ENCODE measurements at places on chromosomes 5 and 9. TPM values are rescaled to one million over a fixed set of nuclear protein-coding genes. Genes with fewer than 3 reads are reported as not detected.

- DNase-seq, result no peak
Observed at GRCh38 chr5:93151121-93151520, 429.9 kb downstream of the NR2F1-AS1 start.

DNA sequence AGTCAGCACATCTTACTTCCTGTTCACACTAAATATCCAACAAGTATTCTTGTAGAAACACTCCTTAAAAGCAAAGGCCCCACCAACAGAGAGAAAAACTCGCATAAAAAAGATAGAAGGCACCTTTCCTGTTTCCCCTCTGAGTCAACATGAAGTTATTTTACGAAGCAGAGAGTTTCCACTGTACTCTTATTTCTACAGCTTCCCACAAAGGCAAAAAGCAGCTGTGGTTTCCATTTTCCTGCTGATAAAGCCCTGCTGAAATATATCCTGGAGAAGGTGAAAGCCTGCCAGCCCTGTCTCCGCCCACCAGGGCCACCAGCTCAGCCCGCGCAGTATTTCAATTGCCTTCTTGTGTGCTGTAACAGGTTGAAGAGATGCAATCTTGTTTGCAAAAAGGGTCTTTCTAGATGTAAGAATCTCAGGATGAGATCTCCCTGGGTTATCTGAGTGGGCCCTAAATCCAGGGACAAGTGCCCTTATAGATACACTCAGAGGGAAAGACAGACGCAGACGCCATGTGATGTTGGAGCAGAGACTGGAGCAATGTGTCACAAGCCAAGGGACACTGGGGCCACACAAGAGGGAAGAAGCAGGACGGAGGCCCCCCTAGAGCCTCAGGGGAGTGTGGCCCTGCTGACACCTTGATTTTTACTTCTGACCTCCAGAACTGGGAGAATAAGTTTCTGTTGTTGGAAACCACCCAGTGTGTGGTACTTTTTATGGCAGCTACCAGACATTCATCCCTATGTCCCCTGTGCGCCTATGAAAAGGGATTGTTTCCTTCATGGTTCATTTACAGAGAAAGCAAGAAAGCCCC, 19.9 kb downstream of the SEMA4D start:
- DNase-seq, result peak; percentile 65

- DNase-seq, result no peak
Observed at GRCh38 chr9:138116521-138116920, 238.9 kb downstream of the CACNA1B start.

- no peak for DNase-seq
Observed at GRCh38 chr9:120065151-120065550, 514.8 kb downstream of the CDK5RAP2 start.

GRCh38 chr5:43191740-43192557, at the start of gene NIM1K:
NIM1K (plus strand) TSS chr5:43192225; CDS start chr5:43245776, 53,551 bp downstream.
- DNase-seq, result no peak

DNA sequence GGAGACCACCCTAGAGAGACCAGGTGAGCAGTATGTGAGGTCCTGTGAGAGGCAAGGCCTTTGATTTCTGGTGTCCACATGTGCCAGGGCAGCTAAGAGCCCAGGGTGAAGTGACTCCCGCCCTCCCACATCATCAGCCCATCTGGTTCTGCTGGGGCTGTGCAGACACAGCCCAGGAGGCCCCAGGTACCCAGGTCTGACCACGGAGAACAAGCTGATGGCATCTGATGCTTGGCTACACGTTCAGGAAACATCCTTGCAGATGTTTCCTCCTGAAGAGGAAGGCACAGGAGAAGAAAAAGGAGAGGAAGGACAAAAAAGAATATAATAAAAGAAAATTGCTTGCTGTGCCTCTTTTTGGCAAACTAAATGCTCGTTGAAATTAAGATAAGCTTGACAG, 225.8 kb downstream of the PAX5 start:
- DNase-seq, result no peak

DNA sequence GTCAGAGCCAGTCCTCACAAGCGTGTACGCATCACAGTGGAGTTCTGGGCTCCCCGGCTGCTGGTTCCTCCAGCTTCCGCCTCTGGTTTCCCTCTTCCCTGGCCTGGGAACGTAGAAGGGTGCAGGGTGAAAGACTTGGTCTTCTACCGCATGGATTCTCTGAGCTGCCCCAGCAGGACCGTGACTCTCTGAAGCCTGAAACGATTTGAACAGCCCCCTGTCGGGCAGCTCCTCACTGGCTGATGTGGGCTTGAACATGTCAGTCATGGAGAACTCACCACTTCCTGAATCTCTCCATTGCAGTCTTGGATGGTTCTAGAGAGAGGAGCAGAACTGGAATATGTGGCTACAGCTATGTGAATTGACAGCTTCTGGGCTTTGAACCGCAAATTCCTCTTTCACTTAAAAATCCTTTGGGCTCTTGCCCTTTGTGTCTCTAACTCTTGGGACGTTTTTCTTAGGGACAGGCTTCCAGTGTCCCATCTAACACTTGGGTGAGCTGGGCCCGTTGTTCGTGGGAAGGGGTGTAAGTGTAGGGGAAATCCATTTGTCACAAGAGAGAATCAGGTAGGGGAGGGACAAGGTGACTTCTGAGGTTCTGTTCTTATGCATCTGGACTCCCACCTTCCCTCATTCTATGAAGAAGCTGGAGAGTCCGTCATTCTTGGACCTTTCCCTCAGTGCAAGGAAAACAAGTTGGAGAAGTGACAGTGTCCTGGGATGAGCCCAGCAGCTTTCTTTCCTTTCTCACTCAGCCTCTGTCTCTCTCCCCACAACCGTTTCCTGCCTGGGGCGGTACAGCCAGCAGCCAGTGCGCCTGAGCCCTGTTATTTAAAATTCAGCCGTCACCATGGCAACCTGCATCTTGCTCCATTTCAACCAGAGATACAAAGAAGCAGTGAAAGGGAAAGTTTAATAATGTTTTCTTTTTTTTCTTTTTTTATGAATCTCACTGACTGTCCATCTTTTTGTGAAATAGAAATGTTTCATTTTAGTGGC, 84.7 kb downstream of the PTTG1 start:
- DNase-seq, result no peak

- DNase-seq, result no peak
Observed at GRCh38 chr9:138101444-138102234, 224.1 kb downstream of the CACNA1B start.

GRCh38 chr5:82885627-82886389, 191.4 kb downstream of the TMEM167A start:
- no peak for DNase-seq

GRCh38 chr5:67149951-67150523, 46.6 kb downstream of the CD180 start:
- DNase-seq, result no peak

DNA sequence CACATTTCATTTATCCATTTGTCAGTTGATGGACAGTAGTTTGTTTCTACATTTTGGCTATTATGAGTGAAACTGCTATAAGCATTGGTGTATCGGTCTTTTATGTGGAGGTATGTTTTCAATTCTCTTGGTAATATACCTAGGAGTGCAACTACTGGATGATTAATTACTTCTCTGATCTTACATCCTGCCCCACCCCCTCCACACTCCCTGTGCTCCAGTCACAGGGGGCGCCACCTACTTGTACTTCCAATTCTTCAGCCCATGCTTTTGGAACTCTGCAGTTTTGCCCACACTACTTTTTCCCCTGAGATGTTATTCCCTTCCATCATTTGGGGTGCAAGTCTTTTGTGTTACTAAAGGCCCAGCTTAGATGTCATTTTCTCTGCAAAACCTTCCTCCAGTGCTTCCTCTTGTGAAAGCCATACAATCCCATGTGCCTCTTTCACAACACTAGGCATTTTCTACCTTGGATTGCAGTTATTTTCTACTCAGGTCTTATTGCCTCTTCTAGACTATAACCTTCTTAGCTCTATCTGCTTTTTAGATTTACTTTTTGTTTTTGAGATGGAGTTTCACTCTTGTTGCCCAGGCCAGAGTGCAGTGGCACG, 42.1 kb downstream of the SEC61B start:
- no peak for DNase-seq

DNA sequence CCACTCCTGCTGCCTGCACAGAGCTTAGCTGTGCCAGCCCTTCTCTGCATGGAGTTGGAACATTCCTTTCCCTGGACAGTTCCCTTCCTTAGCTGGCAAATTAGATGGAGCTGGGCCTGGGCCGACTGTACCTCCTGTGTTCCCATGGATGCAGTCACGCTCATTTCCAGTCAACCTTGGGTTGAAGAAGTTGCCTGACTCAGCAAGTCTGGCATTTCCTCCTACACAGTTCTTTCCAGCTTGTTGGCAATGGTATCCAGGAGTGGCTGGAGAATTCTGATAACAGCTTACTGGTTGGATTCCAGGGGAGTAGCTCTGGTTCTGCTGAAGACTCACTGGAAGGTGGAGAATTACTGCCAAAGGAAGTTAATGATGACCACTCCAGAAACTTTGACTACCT, 9.2 kb upstream of the TAF1L start:
- DNase-seq, result peak; percentile 74

GRCh38 chr5:81408496-81408895, 14.6 kb upstream of the ACOT12 start:
- no peak for DNase-seq

Gene PTGS1
- 4.2 TPM for total RNA-seq

Gene TMC1
- total RNA-seq, result 0.82 TPM

Gene FBP2
- total RNA-seq, result not detected

Gene SLC25A2
- total RNA-seq, result not detected

Gene MAP3K1
- 13.2 TPM for total RNA-seq

Gene PCDHB9
- total RNA-seq, result 0.15 TPM

Gene LCN15
- total RNA-seq, result not detected

Gene PCDHB8
- total RNA-seq, result 0.88 TPM
